ENCODE measurements at places on chromosomes 6 and 20.

- no peak for DNase-seq
Observed at GRCh38 chr20:17936761-17937732, 31.5 kb downstream of the SNX5 start.

DNA sequence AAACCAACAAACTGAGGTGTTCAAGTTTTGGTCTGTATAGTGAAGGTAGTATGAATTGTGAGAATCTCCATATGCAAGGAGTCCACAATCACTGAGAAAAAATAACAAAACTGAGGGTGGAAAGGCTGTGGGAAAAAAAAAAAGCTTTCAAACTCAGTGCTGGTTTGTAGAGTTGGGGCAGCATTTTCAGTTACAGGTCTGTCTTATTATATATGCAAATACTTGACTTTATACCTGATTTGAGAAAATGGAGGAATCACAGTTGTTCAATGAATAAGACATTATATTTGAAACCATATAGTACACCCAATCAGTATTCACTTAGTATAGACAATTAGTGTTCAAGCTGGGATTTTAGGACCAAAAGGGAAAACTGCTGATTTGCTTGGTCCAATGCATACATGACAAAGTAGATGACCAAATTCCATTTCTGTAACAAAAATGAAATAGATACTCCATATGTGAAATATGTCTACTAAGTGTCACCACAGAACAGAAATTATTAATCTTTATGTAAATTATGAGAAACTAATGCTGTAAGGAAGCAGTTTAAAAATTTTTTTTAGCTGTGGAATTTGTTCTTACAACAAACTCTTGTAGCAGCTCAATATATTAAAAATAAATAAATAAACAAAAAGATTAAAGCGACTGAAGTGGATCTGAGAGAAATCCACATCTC lies 187.7 kb downstream of the ASCC3 start:
- DNase-seq = no peak

DNA sequence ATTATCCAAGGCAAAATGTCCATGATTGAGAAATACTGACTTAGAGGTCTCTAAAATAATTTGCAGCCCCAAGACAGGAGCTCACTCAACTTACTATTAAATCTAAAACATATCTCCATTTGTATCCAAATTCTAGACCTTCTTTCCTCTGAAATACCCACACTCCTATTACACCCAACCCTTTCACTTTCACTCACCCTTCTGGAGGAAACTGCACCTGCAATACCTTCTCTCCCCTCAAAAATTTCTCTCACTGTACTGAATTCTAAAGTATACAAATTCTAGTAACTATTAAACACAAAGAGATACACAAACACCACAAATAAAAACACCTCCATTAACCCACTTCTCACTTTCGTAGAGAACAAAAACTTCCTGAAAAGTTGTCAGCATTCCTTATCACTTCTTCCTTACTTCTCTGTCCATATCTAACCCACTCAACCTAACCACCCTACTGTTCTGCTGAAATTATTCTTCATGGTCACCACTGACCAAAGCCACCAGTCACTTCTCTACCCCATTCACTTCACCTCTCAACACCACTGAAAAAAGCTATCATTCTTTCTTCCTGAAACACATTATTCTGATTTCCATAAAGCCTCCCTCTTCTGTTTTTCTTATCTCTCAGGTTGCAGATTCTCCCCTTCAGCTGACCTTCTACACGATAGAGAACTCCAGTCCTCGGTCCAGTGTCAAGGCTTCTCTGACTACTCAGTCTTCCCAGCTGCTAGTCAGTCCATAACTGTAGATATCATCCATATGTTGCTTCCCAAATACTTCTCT lies 12.0 kb downstream of the LMBRD1 start:
- DNase-seq = no peak

DNA sequence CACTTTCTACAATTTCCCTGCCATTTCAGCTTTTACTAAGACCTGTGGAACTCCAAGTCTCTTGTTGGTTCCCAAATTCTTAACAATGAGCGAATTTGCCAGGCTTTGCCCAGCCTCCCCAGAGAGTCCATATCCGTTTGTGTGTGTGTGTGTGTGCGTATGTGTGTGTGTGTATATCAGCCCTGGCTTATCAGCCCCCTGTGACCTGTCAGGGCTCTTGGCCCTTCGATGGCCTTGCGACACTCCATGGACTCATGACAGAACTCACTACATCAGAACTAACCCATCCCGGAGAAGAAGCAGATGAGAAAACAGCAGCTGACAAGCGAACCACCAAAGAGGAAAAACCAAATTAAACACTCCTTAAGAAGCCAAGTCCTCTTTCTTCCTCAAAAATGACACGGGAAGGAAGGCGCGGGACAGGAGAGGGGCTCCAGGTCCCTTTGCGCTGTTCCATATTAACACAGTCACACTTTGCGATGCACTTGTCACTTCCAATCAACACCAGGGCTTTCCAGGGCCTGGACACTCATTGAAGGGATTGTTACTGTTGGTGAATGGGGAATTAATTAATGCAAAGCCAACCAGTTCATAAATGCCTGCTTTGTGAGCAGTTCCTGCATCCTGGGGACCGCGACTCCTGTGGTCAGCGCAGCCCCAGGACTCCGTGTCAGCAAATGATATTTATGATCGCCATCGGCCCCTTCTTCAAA lies 524.0 kb downstream of the CD83 start:
- peak; percentile 72 for DNase-seq

GRCh38 chr6:78908621-78909020 lies 41.3 kb downstream of the IRAK1BP1 start:
- DNase-seq = no peak

GRCh38 chr6:124237911-124238310 lies 434.2 kb downstream of the NKAIN2 start:
- no peak for DNase-seq

DNA sequence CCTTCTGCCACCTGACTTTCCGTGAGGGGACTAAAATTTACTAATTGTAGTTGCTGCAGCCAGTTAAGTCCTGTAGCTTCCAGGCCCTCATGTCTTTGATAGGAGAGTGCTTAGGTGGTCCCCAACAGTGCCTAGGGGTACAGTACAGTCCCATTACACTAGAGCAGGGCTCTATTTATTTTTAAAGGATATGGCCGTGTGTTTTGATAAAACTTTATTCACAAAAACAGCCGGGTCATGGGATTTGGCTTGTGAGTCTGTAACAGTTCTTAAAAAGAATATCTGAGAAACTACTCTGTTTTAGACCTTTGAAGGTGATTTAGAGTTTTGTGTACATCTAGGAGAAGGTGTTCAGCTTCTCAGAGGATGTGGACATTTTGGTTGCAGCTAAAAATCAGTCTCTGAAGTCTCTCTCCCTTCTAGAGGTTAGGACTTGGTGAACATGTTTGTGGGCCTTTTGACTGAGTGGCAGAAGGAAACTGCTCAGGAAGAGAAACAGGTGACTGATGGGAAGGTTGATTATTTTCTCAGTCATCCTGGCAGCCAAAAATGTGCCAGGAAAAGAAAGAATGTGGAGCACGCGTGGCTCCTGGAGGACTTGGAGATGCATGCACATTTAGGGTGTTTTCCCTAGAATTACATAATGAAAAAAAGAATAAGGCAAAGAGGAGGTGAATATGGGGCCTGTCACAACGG lies 57.4 kb downstream of the VAPB start:
- no peak for DNase-seq

GRCh38 chr20:40844332-40844731 lies 155.3 kb upstream of the MAFB start:
- no peak for DNase-seq

DNA sequence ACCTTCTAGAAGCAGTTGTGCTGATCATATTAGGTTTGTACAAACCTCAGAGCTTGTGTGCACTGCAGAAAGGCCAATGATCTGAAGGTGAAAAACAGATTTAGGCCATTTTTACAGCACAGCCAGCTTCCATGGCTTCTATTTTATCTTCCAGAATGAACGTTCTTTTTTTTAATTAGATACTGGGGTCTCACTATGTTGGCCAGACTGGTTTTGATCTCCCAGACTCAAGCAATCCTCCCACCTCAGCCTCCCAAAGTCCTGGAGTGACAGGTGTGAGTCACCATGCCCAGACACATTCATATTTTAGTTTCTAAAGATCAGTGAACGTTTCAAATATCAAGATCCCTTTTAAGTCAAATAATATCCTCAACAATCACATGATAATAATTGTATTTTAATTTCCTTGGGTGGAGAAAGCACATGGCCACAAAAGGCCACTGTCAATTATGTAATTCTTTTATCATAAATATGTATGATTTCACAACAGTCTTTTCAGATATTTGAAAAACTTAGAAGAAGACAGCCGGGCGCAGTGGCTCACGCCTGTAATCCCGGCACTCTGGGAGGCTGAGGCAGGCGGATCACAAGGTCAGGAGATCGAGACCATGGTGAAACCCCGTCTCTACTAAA lies 326.7 kb upstream of the JARID2 start:
- no peak for DNase-seq

DNA sequence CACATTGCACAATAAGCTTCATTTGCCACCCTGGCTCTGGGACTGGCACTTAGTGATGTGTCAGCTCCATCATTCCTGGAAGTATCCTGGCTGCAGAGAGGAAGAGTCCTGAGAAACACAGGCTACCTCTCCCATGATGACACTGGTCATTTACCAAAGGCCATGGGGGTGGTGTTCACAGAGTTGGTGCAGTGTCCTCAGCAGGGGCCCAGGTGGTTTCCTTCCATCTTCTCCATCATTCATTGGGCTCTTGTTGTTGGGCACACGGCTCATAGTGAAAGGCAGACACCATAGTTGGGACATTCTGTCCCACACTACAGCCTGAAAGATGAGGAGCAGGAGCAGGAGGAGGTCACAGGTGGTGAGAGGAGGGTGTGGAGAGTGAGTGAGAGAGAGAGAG lies 15.8 kb upstream of the CST1 start:
- no peak for DNase-seq

DNA sequence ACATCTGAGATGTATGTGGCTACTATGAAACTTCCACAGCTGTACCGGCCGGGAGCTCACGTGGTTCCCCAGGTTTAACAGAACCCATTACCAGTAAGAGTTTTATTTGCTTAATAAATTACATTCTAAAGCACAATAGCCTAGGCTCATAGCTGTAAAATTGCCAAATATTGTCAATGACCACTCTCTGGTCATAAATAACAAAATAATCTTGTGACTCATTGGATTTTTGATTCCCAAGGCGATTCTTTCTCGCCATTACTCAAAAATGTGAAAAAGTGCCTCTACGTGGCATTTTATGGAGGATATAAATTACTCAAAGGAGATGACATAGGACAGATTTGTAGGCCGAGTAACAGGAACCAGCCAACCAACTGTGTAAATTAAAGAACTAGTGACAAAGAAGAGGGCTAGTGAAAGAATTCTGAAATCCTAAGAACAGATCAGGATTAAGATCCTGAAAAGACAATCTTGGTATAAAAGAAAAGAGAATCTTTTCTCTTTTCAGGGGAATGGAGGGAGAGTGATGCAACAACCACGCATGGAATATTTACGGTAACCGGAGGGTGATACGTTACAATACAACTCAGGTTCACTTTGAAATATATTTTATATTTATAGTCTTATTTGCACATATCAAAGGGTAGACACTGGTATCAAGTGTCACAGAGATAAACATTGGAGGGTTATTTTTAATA lies 199.7 kb downstream of the FOXC1 start:
- no peak for DNase-seq

- DNase-seq = no peak
Observed at GRCh38 chr6:37368961-37369320, 15.2 kb downstream of the RNF8 start.

DNA sequence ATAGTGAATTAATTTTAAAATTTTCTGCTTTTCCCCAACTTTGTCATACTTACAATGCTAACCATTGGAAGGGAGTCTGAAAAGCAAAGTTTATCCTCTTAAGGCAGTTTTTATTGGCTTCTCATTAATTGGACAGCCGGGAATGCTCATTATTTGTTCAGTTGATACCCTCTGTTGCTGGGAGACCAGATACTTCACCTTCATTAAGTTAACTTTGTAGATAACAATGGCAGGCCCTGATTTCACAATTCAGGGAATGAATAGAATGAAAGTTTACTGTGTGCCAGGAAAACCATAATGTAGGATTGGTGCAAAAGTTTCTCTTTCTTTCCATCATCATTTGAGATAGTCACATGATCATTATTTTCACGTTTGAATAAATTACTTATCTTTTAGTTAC lies 49.0 kb downstream of the COL19A1 start:
- DNase-seq = no peak

DNA sequence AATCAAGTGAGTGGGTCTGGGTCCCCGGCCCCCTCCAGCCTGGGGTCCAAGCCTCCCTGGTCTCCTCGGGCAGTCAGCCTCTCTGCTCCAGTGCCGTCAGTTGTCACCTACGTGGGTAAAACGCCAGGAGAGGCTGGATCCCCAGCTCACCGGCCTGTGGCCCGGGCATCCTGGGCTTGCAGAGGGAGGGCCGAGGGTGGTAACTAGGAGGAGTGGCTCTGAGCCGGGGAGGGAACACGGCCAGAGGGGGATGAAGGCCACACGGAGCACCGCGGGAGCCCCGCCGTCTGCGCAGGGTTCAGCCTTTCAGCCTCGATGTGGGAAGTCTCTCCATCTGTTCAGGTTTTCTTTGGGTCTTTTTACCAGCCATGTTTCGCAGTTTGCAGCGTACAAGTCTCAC lies 29.5 kb upstream of the BHLHE23 start:
- peak; percentile 48 for DNase-seq

DNA sequence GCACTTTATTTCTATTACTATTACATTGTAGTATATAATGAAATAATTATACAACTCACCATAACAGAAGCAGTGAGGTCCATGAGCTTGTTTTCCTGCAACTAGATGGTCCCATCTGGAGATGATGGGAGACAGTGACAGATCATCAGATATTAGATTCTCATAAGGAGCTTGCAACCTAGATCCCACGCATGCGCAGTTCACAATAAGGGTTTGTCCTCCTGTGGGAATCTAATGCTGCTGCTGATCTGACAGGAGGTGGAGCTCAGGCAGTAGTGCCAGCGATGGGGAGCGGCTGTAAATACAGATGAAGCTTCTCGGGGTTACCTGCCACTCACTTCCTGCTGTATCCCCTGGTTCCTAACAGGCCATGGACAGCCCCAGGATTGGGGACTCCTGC lies 139.5 kb upstream of the TCF21 start:
- DNase-seq = peak; percentile 93

DNA sequence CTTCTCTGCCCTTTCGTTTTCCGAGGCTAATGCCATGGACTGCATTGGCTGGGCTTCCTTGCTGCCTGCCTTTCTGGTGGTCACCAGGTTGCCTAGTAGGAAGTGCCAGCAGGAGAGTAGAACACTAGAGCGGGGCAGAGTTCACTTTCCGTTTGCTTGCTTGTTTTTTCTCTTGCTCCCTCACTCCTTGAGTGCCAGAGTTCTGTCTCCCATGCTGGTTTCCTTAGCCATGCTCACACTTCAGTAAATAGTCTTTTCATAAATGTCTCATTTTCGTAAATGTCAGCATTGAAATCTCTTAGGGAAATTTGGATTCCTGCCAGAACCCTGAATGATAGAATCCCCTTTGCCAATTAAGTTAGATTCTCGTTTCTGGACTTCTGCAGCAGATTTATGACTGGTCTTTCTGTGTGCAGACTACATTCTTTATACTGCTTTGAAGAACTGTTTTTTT lies 63.9 kb downstream of the FAM83B start:
- DNase-seq = no peak
